ENCODE measurements at places on chromosomes 5 and 9.

- no peak for DNase-seq
Observed at GRCh38 chr9:114204265-114204664, 48.9 kb downstream of the COL27A1 start.

GRCh38 chr9:94720846-94721549 is 5.5 kb upstream of the AOPEP start:
- DNase-seq, result no peak

GRCh38 chr9:103355000-103355399 is 359.9 kb downstream of the CYLC2 start:
- no peak for DNase-seq

DNA sequence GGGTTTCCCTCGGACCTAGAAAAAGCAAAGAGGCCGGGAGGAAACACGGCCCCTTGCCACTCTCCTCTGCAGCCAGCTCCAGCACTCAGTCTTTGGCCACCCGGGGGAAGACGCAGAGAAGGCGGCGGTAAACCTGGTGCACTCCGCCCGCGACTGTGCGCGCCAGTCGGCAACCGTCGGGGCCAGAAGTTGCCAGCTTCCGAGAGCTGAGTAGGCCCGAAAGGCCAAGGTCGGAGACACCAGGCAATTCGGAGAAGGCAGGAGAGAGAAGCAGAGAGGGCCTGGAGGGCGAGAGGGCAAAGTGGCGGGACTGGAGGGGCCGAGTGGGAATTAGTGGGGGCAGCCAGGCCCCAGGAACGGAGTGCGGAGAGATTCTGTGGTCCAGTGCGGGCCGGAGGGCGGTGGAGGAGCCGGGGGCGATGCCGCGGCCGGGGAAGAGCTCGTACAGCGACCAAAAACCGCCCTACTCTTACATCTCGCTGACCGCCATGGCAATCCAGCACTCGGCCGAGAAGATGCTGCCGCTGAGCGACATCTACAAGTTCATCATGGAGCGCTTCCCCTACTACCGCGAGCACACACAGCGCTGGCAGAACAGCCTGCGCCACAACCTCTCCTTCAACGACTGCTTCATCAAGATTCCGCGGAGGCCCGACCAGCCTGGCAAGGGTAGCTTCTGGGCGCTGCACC is at the start of gene FOXB2:
TSS of gene FOXB2 (plus strand) at position 420 of the 690 bp plus-strand sequence. CDS start at position 420, 0 bp downstream.
- no peak for DNase-seq

DNA sequence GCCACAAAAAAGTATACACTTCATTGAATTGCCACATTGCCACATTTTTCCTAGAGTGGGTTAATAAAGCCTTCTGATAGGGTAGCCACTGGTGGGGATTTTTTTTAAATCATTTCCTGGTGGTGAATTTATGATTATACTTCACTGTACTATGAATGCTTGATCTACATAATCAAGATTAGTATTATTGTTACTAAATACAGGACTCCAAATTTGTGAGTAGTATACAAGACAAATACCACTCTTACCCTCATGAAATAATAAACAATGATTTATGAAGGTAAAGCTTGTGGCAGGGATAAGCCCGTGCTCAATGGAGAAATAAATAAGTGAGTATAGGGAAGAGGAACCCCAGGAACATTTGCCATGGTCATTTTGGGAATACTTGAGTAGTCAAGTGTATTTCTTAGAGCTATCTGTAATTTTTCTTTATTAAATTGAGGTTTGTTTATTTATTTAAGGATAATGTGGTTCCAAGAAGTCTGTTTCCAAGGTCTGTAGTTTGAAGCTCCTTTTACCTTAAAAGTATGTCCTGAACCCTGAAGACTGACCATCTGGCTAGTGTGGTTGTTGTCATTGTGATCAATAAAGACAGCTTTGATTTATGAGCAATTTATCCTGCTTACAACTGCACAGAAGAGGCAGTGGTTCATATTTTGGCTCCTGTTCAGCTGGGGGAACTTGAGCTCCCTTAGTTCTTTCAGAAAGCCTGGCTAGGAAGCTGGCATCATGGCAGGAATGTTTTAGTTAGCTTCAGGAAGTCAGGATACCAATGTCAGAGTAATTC is 118.6 kb downstream of the ZSWIM6 start:
- DNase-seq, result peak; percentile 16

- DNase-seq, result no peak
Observed at GRCh38 chr5:142011572-142012185, 1.1 kb downstream of the GNPDA1 start.

- DNase-seq, result no peak
Observed at GRCh38 chr9:130041648-130042405, 1.2 kb downstream of the FNBP1 start.

DNA sequence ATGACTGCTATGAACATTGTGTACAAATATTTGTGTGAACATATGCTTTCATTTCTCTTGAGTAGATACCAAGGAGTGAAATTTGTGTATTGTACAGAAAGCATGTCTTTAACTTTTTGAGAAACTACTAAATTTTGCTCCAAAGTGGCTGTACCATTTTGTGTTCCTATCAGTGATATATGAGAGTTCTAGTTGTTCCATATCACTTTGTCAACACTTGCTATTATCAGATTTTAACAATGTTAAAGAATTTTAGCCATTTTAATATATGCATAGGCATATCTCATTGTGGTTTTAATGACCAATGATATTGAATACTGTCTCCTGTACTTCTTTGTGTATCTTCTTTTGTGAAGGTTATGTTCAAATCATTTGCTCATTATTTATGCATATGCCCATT is 142.9 kb upstream of the NR3C1 start:
- no peak for DNase-seq

- no peak for DNase-seq
Observed at GRCh38 chr9:86624630-86625029, 270.4 kb upstream of the TUT7 start.

DNA sequence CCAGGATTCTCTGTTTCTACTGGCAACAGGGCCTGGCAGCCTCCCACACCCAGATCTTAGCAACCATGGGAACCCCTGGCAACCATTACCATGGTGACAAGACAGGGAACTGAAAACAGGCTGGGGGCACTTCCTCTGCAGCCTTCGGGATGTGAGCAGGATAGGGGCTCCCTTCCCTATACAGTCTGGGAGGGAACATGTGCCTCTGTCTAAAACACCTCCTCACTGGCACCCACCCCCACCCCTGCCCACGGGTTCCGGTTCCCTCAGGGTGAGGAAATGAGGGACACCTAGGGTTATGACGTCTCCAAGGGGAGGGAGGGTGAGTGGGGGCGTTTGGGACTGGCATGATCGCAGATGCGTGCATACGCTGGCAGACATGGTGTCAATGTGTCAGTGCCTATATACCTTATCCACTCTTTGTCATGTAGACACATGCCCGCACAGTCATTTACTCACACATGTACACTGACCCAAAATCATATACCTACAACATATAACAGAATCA is 3.0 kb upstream of the DNAJB5 start:
- peak; percentile 15 for DNase-seq

DNA sequence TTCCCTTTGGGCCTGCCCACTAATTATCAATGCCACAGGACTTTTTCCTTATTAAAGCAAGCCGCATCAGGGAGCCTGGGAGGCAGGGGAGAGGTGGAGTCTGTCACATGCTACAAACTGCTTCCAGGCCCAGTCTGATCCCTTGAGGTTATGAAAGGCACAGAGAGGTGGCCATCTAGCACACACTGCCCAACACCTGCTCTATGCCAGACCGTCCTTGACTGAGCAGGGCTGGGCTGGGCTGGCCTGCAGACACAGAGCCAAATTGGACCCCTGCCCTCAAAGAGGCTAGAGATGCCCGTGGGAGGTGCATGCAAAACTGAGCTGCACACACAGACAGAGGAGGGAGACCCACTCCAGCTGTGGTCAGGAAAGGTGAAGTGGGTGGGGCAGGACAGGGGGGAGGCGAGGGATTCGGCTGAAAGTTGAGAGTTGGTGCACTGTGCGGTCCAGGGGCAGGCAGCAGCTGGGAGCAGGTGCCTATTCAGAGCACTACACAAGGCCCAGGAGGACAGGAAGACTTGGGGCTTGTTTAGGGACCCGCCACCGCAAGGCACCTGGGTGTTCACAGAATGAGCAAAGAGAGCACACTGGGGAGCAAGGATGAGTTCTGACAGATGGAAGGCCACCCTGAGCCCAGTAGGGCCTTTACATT is 36.4 kb upstream of the TCF7 start:
- no peak for DNase-seq

- DNase-seq, result no peak
Observed at GRCh38 chr9:135604437-135605237, 34.7 kb downstream of the GLT6D1 start.

GRCh38 chr9:11871852-11872251 is 821.3 kb upstream of the TYRP1 start:
- peak; percentile 22 for DNase-seq

DNA sequence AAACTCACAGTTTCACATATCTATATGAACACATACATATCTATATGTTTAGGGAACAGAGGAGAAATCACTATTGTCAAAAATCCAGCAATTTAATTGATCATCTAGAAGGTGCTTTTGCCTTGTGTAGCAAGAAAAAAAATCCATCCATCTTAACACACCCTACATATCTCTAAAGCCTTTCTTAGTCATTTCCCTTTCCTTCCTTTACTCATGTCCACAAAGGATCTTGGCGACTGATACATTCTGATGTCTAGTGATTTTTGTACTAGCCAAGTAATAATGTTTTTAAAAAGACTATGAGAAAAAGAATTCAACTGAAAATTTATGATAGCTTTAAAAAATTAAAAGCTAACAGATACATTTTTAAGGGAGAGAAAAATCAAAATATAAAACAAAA is 22.5 kb downstream of the ZDHHC21 start:
- DNase-seq, result no peak

DNA sequence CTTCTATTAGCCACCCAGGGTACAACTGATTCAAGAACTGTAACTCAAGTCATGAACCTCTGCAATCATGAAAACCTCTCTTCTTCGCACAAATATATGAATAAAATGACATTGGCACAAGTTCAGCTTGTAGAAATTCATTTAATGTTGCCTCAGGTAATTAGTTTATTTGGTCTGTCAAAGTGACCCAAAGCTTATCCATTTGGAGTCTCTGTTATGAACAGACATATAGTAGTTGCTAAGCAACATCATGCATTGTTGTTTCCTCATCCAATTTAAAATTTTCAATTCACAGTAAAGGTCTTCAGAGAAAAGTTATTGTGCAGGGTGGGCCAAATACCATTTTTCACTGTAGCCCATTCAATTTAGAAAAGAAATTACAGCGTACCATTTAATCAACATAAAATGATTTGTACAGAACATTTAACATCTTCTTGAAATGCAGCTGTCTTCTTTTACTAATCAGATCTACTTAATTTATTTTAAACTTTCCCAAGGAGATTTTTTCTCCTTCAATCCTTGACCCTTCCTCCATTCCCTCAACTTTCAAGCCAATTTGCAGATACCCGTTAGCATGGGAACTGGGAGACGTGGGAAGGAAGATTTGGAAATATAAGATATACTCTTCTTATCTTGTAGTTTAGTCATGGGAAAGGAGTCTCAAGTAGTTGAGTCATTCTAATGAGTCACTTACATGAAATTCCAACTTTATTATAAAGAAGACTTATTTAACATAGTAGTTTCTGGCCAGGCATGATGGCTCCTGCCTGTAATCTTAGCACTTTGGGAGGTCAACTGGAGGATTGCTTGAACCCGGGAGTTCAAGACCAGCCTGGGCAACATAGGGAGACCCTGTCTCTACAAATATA is 231.3 kb downstream of the ATPSCKMT start:
- no peak for DNase-seq

DNA sequence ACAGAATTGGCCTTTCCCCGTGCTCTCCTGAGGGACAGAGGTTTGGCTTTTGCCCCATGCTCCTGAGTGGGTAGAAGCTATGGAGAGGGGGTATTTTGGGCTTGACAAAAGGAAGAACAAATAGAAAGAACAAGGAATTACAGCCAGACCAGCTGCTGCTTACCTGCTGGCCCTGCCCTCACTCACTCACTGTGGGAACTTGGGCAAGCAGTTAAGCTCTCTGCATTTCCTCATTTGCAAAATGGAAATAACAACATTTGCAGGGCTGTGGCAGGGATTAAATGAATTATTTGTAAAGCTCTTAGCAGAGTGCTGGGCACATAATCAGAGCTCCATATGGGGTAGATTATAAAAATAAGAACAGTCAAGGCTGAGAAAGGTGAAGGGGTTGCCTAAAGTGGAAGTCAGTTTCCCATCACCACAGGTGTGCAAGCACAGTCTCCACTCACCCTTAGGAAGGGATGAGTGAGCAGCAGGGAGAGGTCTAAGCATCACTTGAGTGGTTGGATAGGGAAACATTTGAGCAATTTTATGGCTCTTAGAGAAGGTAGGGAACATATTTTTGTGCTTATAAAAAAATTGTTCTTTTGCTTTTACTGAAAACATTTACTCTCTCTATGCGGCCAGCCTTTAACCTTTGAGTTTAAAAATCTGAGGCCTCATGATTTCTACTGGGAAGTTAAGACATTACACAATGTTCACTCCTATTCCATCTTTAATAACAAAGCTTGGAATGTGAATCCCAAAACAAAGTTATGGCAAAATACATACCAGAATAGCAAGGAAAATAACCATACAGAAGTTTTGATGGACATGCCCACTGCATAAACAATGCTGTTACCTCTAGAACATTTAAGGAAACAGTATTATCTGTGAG is 42.8 kb upstream of the LHFPL2 start:
- DNase-seq, result no peak

DNA sequence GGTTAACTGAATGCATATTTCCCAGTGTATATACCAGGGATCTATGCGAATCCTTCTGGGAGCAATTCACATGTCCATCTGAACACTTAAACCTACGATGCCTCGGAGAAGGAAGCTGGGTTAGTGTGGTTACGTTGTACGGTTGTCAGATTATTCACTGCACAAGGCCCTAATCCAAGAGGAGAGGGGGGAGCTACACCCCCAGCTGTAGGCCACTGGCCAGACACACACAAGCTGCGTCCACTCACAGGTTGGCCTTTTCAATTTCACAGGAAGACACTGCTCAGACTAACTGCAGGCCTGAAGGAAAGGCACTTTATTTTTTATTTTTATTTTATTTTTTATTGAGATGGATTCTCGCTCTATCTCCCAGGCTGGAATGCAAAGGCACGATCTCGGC is 184.5 kb upstream of the GNA14 start:
- no peak for DNase-seq

GRCh38 chr5:138024117-138024516 is 8.8 kb downstream of the FAM13B start:
- no peak for DNase-seq

DNA sequence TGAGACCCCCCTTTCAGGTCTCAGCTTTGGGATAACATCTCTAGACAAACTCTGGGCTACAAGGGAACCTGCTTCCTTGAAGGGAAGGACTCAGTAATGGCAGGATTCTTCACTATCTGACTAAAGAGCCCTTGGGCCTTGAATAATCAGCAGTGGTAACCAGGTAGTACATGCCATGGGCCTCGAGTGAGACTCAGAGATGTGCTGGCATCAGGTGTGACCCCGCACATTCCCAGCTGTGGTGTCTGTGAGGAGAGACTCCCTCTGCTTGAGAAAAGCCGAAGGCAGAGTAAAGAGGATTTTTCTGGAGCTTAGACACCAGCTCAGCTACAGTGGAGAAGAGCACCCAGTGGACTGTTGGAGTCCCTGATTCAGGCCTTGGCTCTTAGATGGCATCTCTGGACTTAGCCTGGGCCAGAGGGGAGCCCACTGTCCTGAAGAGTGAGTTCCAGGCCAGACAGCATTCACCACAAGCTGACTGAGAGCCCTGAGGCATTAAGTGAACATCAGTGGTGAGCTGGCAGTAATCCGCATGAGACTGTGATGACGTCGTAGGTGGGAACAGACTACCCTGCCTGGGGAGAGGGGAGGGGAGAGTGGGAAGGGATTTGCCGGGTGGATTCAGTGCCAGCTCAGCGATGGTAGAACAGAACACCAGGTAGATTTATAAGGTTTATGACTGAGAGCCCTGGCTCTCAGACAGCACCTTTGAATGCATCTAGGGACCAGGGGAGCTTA is 5.3 kb upstream of the ZNF782 start:
- DNase-seq, result no peak

All from NCI-H1417 (cell line).